Activated naive CD4-positive, alpha-beta T cell (primary cell): ENCODE measurements at places on chromosomes 6 and 20.
A peak's percentile ranks its signal among the peaks of the same experiment; 100 is the strongest.

DNA sequence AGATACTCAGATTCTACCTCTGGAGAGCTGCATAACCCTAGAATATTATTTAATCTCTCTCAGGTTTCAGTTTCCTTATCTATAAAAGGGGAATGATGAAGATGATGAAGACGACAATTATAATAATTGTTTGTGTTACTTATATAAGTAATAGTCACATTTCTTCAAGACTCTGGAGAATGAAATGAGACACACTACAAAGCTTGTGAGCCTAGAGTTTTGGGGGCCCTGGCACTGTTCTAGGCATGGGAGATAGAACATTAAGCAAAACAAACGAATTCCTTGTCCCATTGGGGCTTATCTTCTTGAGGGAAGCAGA lies 5.4 kb upstream of the ZNF217 start:
- DNase-seq: no peak

DNA sequence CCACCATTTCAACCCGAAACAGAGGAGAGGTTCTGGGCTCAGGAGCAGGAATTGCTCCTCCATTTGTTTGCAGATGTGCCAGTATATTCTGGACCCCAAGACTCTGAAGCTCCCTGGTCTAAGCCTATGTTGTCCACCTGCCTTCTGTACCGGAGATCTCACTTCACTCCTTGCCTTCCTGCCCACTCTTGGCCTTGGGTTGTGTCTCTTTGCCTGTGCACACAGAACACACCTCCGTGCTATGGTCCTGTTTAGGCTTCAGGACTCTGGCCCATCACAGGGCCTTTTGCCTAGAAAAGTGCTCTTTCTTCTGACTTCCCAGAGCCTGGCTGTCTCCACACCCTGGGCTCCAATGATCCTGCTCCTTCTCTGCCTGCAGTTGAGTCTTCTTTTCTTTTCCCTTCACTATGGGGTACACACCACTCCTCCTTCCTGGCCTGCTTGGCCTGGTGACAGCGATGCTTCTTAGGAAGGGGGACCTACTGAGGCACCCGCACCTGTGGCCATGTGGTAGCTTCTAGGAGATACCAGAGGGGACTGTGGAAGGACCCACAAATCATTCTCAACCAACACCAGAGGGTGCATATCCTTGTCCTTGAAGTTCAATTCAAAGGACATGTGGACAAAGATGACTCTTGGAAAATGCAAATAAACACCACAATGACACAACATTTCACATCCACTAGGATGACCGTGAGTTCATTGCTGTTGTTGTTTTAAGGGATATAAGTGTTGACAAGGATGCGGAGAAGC lies 75.1 kb downstream of the FOXA2 start:
- DNase-seq: no peak

- DNase-seq: peak; percentile 7
These were observed 175.8 kb upstream of the GGTLC1 start for GRCh38 chr20:24164360-24164759.

DNA sequence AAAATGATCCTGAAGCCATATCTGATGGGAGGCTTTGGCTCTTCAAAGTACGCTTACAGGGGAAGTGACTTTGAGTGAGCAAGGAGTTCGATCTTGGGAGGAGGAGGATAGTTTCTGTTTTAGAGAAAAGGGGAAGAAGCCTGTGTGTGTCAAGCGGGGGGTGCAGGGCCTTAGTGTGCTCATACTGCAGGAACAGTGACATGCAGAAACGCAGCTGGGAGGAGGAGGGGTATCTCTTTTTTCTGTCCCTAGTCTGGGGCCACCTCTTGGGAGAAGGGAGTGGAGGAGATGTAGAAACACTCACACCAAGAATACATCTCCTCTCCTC lies 19.8 kb downstream of the SIRPD start:
- DNase-seq: no peak

DNA sequence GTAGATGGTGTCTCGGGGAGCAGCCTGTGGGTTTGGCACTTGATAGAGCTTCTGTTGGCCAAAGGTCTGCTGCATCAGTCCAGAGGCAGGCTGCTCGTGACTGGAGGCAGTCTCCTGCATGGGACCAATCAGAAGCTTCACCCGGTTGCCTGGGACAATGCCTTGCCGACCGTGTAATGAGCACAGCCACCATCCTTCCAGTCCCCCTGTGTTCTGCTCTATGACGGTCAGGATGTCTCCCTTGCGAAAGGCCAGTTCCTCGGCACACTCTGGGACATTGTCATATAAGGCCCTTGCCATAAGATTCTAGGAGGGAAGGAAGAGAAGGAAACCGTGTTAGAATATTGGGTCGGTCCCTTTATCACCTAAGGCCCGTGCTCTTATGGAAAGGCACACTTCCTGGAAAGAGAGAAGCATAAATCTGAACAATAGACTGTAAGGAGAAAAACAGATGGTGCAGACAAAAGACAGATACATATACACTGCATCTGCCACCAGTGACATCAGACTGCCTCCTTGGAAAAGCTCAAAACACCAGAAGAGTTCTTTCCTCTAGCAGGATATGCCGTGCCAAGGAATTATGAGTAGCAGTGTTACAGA lies 18.9 kb downstream of the NEDD9 start:
- DNase-seq: no peak

- DNase-seq: no peak
These were observed 193.2 kb downstream of the OGFRL1 start for GRCh38 chr6:71481801-71482200.

- no peak for DNase-seq
These were observed 94.9 kb downstream of the TINAG start for GRCh38 chr6:54403096-54403495.

- DNase-seq: no peak
These were observed 182.3 kb downstream of the CDH4 start for GRCh38 chr20:61434341-61434781.

DNA sequence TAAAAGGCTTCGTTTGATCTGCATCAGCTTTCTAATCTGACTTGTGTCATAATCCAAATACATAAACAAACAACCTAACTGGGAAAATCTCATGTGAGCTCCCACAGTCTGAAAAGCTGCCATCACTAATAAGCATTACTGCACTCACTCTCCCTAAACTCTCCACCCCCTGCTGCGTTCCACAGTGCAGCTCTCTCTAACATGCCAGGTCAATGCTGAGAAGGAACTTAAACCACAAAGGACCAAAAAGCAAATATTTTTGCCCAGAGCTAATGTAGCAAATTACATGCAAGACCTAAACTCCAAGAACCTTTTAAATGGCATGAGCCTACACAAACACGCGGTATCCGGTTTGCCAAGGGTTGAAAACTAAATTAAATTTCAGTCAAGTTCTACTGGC lies 542.3 kb upstream of the JARID2 start:
- no peak for DNase-seq

DNA sequence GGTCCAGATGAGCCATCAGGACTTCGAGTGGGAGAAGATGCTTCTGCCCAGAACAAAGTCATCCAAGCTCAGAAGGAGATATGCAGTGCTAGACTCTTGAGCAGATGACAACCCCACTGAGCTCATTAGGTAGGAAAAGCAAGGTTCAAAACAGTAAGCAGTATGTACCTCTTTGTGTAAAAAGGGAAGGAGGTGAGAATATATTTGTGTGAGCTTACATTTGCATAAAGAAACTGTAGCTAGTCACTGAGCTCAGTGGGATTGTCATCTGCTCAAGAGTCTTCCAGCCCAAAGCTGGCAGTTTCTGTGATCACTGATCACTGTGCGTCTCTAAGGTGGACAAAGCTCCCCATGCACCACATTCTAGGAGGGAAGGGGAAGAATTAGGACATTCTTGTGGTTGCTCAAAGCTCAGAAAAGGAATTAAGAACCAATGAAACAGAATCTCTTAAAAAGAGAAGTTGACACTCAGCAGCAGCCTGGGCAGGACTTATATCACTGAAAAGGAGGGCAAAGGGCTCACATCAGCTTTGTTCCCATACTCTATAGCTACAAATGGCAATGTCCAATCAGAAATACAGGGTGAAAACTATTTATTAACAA lies 90.0 kb upstream of the MAFB start:
- DNase-seq: no peak

GRCh38 chr6:100968949-100969348 lies 87.8 kb upstream of the ASCC3 start:
- DNase-seq: no peak

DNA sequence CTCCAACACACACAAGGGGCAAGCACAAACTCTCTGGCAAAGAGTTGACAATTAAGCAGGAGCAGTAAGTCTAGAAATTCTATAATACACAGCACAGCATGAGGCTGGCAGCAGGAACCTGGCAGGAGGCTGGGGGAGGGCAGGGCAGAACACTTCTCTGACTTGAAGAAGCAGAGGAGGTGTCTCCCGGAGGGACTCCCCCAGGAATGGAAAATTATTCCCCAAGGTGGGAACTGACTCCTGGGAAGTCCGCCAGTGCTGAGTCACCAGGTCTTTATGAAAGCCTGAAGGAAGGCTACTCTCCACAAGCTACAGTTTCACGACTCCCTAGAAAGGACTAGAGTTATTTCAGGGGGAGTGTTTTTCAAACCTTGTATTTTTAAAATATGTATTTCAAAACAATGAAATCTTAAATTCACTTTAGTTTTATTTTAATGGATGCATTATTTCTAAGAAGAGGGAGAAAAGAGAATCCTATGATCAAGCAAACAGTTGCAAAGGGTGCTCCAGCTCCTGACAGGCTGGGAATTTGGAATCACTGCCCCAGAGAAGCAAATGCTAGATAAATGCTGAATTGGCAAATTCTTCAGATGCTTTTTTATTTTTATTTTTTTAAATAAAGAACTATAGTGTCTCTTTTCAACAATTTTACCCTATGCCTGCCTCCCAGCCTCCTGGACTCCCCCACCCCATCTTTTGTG lies 192.8 kb downstream of the LY86 start:
- DNase-seq: no peak

- DNase-seq: no peak
These were observed 33.3 kb upstream of the SYNDIG1 start for GRCh38 chr20:24436160-24436559.

DNA sequence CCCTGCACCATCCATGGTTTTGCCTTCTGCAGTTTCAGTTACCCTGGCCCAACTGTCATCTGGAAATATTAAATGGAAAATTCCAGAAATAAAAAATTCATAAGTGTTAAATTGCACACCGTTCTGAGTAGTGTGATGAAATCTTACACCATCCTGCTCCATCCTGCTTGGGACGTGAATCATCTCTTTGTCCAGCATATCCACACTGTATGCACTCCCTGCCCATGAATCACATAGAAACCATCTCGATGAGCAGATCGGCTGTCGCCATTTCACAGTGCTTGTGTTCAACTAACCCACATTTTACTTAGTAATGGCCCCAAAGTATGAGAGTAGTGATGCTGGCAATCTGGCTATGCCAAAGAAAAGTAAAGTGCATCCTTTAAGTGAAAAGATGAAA lies 105.9 kb upstream of the ID4 start:
- no peak for DNase-seq

GRCh38 chr6:44267252-44267651 lies 1.9 kb upstream of the NFKBIE start:
- no peak for DNase-seq

DNA sequence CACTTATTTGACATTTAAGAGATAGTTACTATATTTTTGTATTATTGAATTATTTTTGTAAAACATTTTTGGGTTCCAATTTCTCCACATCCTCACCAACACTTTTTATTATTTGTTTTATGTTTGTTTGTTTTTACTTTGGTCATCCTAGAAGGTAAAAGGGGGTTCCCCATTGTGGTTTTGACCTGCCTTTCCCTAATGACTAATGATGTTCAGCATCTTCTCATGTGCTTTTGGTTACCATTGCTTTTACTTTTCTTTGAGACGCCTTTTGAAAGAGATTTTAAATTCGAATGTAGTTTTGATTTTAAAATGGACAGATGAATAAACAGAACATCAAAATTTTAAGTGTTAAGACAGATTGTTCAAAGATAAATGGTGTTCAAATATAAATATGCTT lies 46.9 kb downstream of the AK9 start:
- DNase-seq: no peak

GRCh38 chr20:24915440-24915839 lies 33.6 kb upstream of the CST7 start:
- DNase-seq: no peak

DNA sequence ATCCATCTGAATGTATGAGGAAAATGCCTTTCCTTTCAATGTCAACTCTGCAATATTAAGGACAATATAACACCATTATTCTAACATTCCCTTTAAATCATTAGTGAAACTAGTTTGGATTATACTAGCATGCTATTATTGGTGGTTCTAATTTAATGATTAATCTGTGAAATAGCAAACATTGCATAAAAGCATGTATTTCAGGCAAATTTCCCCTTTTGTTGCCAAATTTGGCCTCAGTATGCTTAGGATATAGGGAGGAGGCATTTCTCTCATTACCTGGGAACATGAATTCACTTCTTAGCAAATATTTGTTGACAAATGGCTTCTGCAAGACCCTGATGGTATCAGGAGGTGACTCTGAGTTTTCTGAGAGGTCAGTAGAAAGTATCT lies 1.6 kb downstream of the TPMT start:
- no peak for DNase-seq

DNA sequence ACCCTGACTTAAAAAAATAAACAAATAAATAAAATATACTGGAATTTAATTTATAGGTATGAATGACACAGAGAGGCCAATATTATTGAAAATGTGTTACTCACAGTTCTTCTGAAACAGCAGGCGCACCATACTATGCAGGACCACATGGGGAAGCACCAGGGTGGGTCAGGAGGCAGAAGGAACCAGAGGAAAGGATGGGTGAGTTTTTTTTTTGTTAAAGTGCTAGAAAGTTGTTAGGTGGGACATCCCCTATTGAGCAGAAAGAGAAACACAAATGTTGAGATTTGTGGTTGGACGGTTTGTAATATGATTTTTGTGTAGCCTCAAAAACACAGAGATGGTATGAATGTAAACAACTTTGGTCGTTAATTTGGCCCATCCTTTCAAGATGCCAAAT lies 26.0 kb downstream of the PTPRA start:
- DNase-seq: no peak

DNA sequence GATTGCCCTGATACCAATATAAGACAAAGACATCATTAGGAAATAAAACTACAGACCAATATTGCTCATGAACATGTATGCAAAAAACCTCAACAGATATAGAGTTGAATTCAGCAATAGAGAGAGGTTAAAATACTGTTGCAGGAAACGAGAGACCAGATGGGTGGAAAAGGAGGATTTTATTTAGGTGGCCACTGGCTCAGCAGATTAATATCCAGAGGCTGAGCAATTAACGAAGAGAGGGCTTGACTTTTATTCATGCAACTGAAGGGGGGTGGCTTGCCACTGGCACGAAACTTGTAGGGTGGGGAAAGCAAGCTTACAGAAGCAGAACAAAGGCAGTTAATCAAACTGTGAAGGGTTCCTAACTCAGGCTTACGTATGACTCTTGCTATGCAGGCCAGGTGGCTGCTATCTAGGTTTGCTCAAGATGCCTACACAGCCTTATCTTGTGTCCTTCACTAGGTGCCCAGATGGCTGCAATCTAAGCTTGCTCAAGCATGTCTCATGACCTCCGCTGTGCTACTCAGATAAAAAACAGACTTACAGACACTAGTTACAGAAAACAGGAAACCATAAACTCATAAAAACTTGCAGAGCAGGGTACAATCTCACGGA lies 126.4 kb downstream of the MMUT start:
- no peak for DNase-seq

- no peak for DNase-seq
These were observed 4.0 kb upstream of the FOXS1 start for GRCh38 chr20:31849306-31849930.

GRCh38 chr6:147033267-147033666 lies 170.9 kb upstream of the STXBP5 start:
- DNase-seq: no peak
